ENCODE measurements at places on chromosomes 1 and 21.

GRCh38 chr1:186865253-186865652 lies 36.5 kb downstream of the PLA2G4A start:
- no peak for DNase-seq

DNA sequence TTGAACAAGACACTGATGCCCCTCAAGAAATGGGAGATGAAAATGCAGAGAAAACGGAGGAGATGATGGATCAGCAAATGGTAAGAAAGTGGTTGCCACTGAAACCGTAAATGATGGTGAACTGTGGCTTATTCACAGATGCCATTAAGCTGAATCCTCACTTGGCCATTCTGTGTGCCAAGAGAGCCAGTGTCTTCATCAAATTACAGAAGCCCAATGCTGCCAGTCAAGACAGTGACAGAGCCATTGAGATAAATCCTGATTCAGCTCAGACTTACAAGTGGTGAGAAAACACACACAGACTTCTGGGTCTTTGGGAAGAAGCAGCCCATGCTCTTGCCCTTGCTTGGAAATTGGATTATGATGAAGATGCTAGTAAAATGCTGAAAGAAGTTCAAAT lies 52.5 kb downstream of the NBPF6 start:
- no peak for DNase-seq

- DNase-seq: no peak
These were observed 31.1 kb downstream of the H3-3A start for GRCh38 chr1:226093621-226094020.

GRCh38 chr1:86515597-86515996 lies 31.3 kb upstream of the CLCA4 start:
- DNase-seq: peak; percentile 26

DNA sequence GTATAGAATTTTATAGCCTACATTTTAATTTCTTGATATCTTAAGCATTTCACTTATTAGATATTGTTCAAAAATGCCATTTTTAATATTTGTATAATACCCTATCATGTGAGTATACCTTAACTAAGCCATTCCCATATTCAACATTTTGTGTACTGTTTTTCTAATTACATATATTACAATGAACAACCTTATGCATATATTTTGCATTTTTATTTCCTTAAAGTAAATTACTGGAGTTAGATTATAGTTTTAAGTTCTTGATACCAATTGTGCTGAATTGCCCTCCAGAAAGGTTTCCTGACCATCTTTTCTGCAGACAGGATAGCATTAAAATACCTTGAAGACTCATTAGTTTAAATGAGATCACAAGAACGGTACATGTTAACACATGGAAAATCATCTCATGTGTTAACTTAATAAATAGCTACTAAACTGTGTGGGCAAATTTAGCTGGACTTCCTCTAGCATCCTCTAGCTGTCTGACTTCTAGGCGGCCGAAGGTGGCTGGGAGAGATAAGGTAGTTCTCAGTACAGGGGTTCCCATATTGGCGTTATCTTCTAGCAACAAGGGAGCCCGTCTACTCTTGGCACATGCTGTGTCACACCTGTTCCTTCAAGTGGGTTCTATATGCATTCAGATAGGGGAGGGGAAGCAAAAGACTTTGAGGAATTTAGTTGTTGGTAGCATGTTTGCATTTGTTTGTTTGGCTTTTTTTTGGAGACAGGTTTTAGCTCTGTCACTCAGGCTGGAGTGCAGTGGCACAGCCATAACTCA lies 8.9 kb downstream of the DCLRE1B start:
- DNase-seq: no peak

DNA sequence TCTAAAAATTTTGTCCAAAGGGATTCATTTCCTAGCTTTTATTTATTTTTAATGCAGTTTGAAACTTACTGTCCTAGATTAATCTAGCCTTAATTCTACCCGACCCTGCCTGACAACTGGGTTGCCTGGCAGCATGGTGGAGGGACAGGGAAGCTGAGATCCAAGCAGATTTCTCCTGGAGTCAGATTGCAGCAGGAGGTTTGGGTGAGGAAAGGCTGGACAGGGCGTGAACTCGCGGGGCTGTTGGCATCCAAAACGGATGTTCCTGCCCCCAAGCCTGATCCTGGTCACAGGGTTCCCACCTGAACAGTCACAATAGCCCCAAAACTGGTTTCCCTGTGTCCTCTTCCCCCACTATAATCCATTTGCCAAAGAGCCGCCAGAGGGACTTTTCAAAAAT lies 23.2 kb downstream of the TCEA3 start:
- DNase-seq: no peak

DNA sequence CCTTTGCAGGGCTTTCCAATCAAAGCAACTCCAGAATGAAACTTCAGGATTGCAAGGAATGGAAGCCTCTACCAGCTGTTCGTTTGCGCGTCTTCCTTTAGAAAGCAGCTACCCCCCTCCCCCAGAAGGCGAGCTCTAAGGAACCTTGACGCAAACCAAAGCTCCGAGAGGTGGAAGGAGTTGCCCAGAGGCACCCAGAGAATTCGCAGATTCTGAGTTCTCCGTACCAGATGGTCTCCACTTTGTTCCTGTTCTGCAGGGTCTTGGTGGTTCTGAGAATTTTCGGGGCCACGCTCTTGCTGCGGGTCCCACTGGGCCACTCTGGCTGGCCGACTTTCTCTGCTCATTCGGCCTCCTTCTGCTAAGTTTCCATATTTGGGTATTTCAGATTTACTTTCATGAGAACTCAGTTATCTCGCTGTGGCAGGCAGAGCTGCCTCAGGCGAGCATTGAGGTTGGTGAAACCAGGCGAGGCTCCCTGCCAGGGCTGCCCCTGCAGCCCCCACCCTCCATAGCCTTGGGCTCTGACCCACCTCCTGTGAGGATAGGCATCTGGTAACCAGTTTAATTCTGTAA lies 801 bp downstream of the TRAF5 start:
- DNase-seq: peak; percentile 66

DNA sequence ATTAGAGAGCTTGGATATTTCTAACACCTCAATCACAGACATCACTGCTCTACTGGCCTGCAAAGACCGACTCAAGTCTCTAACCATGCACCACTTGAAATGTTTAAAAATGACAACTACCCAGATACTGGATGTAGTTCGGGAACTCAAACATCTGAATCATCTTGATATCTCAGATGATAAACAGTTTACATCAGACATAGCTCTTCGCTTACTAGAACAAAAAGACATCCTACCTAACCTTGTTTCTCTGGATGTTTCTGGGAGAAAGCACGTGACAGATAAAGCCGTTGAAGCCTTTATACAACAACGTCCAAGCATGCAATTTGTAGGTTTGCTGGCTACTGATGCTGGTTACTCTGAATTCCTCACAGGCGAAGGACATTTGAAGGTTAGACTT lies 45.1 kb downstream of the ZYG11B start:
- DNase-seq: no peak

- DNase-seq: no peak
These were observed 63.5 kb upstream of the ADARB1 start for GRCh38 chr21:45010860-45011259.

- no peak for DNase-seq
These were observed 21.6 kb upstream of the DIP2A start for GRCh38 chr21:46437096-46437498.

DNA sequence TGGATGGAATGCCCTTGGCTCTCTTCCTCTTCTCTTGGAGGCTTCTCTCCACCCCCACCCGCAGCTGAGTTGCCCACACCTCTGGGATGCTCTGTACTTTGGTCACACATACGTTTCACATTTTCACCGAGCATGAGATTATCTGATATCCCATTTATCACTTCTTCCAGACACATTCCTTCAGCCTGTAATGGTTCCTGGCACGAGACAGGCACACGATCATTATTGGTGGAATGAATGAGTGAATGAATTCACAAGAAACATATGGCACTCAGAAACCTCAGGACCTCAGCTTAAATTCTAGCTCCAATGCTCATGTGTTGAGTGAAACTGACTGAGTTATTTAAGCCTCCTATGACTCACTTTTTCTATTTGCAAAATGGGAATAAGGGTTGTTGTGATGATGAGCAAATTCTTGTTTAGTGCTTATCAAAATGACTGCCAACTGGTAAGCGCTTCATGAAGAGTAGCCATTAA lies 242.7 kb upstream of the JUN start:
- no peak for DNase-seq

DNA sequence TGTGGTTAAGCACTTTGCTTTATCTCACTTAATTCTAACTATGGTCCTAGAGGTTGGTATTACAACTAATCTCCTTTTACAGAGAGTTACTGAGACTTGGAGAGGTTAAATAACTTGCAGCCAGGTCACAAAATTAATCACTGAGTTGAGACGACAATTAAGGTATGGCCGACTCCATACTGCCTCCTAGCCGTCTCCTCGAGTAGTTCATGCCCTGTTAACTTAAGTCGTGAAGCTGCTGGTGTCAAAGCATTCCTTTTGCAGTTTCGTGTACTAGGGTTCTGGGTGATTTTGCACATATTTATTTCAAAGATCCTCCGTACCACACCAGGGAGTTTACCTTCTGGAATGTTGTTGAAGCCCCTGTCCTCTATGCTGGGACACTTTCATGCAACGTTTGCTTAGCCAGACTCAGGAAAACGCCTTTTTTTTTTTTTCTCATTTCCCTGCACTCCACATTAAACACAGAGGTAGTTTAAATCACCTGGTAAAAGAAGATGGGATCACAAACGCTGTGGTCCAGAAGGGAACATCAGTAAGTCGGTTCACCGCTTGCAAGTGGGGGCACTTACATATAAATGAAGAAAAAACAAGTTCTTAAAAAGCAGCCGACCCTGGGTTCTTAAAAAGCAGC lies 570 bp upstream of the NEK7 start:
- peak; percentile 75 for DNase-seq

GRCh38 chr21:44353191-44353970 lies at the start of gene TRPM2:
Gene TRPM2 (plus strand): TSS chr21:44353621. CDS start chr21:44353701, 80 bp downstream.
- DNase-seq: no peak

GRCh38 chr1:31541194-31541593 lies 35.1 kb upstream of the TINAGL1 start:
- no peak for DNase-seq

DNA sequence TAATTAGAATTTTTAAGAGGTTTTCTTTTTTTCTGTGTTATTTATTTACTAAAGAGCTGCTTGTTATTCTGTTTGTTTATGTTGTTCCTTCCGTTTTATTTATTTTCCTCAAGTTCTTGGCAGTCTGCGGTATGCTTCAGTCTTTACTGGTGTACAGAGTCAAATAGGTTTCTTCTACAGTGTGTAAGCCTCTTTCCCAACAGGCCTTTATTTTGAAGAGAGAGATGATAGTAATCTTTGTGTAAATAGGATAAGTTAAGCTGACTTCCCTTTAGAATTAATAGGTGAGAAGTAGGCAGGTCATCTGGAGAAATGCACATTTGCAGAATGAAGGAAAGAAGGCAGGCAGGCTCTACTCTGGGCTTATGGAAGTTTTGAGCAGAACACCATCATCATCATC lies 23.8 kb downstream of the MAST2 start:
- DNase-seq: no peak

DNA sequence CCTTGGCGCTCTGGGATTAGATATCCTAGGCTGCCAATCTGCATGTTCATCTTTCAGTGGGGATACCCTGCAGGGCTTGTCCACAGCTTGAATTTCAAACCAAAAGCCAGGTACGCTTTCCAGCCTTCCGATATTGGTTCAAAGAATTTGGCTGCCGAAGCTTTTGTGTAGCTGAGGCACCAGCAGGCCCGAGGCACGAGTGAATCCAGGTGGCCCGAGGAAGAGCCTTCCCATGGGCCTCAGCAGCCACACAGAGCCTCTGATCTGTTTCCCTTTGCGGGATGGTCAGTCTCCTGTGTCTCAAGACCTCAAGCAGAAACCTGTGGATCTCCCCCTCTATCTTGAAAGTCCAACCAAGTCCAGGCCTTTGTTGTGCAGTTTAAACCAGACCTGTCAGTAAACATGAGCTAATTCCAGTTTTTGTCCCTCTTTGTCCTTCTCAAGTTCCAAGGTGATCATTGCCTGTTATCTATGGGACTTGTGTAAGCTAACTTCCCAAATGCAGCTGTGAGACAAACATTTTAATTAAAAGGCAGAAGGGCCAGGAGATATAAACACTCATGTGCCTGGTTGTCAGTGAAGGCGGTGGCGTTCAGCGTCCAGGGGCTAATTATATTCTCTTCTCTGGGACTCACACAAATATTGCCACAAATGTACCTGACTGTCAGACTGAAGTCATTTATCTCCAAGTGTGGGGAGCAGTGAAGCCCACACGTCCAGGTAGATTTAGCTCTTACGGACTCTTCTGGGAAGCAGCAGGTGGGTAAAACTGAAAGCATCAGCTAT lies 30.6 kb downstream of the VANGL1 start:
- DNase-seq: no peak

DNA sequence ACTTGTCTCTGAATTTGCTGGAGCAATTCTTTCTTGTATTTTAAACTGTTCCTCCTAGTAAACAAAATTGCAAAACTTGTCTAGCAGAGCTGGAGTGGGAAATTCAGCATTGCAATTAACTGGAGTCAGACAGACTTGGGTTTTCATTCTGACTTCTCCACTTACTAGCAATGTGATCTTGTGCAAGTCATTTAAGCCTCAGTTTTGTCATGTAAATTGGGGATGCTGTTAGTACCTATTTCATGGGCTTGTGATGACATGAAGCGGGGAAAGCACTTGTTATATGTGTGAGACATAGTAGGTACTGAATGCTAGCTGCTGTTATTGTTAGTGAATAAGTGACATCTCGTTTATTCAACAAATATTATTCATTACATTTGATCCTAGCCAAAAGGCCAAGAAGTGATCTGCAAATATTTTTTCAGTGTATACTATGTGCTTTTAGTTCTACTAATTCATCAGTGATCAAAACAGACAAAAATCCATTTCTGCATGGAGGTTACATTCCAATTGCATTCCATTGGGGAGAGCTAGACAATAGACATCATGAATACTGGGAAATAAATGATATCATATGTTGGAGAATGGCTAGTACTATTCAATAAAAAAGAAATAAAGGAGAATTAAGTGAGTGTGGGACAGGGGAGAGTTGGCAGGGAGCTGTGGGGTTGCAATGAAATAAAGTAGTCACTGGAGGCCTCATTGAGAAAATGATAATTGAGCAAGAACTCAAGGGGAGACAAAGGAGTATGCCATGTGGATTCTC lies 47.1 kb downstream of the CACHD1 start:
- DNase-seq: no peak

- no peak for DNase-seq
These were observed 4.4 kb downstream of the CITED4 start for GRCh38 chr1:40857737-40858136.

DNA sequence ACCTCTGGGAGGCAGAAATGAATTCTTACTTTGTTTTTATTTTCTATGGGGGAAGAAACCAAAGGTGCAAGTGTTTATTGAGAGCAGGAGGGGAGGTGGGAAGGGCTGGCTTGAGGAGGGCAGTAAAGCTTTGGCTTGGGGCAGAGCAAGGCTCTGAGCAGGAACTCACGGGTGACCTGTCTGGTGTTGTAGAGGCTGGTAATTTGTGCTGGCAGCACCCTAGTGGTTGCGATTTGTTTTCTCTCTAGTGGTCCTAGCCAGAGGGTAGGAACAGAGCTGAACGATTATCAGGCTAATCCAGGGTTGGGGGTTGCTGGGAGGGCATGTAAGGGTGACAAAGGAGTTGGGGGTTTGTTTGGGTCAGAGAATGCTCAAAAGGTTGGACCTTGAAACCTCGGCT lies 16.6 kb downstream of the TMCC2 start:
- no peak for DNase-seq

GRCh38 chr1:46807046-46807972 lies 8.5 kb downstream of the CYP4B1 start:
- no peak for DNase-seq

Measured in ELF-1 (cell line).